Stimulated activated CD4-positive, alpha-beta T cell treated with anti-CD3 and anti-CD28 coated beads, Interleukin-4, amount 100 ng/mL, for 4 hours (primary cell): ENCODE measurements at places on chromosomes 7 and 10.

- DNase-seq: no peak
These were observed 30.8 kb upstream of the STK17A start for GRCh38 chr7:43552122-43552521.

DNA sequence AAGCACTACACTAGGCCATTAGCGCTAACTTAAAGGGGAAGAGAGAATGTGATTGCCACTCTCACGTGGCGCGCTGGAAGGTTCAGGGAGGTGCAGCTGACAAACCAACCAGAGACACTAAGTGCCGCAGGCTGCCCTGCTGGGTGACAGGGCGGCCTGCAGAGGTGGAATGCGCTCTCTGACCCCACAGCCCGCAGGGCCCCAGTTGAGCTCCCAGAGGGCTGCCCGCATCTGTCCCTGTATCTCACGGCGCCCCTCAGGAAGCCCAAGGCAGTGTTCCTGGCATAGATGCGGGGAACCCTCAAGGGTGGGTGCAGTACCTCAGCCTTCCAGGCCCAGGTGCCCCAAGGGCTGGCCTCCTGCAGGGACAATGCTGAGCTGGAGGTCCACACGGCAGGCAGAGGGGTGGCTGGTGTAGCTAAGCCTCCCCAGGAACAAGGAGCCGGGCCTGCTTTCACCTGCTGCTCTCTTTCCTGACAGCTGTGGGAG, 66.6 kb downstream of the CALML3 start:
- no peak for DNase-seq

GRCh38 chr7:53812135-53812534, 730.0 kb upstream of the VSTM2A start:
- DNase-seq: no peak

DNA sequence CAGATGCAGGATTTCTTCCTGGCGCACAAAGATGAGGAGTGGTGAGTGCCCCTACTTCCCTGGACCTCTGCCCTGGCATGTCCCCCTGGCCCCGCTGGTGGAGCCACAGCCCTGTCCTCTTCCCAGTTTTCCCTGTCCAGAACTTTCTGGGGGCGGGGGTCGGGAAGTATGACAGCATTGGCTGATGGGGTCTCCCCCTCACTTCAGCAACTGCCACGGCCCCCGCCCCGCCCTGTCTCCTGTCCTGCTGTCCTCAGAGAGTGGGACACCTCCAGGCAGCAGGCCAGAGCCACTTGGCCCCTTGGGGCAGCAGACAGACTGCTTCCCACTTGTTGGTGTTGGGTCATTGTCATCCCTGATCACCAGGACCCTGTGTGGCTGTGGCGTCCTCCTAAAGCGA, 7.3 kb downstream of the SRRT start:
- DNase-seq: no peak

- DNase-seq: peak; percentile 89
These were observed 237.2 kb upstream of the KAT6B start for GRCh38 chr10:74589226-74589673.

DNA sequence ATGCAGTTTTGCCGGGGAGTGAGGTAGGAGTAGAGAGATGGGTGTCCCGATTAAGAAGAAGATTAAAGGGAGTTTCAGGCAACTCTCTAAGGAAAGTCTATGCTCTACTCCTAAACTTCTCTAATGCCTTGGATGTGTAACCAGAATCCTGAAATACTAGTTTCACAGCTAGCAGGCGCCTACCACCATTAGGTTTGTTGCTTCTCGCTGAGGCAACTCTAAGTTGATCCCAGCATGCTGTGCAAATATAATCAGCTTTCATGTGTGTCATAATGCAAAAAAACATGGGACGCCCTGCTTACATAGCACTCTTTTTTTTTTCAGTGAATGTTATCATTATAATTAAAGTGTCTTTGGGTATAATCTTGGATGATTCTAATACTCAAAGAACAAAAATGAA, 50.4 kb upstream of the FAM3C start:
- DNase-seq: no peak

DNA sequence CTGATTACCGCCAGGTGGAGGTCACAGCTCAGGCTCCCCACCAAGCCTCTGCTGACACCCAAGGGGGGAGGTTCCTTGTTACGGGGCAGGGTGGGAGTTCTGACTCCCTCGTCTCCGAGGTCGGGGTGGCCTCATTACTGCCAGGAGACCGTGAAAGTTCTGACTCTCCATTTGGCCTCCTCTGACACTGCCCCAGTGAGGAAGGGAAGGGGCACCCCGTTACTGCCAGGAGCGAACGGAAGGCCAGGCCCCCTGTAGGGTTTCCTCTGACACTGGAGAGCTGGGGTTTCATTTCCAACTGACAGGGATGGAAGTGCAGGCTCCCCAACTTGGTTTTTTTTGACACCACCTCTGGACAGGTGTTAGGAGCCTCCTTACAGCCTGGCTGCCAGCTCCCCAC, 138.1 kb upstream of the EEPD1 start:
- DNase-seq: no peak

DNA sequence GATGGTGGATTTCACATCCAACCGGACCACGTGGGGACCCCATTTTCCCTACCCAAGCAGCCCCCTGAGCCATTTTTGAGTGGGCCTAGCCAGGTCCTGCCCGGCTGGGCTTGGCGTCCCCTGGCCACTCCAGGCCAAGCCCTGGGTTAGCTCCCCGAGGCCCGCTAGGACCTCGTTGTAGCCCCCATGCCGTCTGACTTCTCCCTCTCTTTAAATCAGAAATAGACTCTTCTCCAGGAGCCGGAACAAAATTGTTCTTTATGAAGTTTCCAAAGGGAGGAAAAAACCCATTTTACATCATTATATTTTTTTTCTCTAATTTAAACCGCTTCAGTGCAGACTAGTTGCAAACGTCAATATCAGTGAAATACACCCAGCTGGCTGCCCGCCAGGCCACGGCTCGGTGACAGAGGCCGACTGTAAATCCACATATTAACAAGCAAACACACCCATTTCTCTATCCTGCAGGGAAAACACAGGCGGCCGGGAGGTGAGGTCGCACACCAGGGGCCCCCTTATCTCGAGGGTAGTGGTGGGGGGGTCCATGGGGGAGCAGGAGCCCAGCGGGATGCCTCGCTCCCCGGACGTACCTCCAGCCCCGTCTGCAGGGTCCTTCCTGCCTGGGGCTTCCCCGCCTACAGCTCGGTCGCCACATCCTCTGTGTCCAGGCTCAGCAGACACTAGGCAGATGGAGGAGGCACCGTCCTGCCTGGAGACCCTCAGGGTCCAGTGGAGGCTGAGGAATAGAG, 72.7 kb downstream of the ELFN1 start:
- no peak for DNase-seq

- DNase-seq: no peak
These were observed 26.5 kb downstream of the CTBP2 start for GRCh38 chr10:125133696-125134482.

GRCh38 chr7:35370687-35371086, 116.8 kb upstream of the TBX20 start:
- no peak for DNase-seq

GRCh38 chr10:77325233-77325537, 312.4 kb downstream of the KCNMA1 start:
- no peak for DNase-seq

DNA sequence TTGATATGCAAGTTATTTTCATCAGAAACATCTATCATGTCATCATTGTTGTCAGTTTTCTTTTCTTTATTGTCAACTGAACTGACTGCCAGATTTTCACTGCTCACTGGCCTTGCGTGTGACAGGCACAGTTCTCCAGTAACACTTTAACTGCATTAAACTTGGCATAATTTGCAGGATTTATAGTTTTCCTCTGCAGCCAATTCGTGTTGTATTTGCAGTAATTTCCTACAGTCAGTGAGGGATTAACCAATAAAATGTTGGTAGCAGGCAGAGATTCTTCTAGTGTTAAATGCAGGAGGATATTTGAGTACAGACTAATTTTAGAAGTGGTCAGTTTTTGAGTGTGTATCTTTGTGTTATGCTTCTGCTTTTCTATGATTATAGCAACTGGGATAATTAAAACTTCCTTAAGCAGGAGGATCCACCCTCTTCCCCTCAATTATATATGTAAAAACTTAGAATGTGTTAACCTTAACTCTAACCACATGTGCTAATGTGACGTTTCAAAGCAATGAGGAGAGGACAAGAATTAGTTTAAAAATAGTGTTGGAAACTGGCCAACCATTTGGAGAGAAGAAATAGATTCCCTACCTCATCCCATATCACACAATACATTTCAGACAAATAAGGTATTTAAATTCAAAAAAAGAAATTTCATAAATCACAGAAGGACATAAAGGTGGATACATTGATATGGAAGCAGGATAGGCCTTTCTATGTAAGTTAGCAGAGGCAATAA, 365.5 kb upstream of the BMPER start:
- no peak for DNase-seq

DNA sequence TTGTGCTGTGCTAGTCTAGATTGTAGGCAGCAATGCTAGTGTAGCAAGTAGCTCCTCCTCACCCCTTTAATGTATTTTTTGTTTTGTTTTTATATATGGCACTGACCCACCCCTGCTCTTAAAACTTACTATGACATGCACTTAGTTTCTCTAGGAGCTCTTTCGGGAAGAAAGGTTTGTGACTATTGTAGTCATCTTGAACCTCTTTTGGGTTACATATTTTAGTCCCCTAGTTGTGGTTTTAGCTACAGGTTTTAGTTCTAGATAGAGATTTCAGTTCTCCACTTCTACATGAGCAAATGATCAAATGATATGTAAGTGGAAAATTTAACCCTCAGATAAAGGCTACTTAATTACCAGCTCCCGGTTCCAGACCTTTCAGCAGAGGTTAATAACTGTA, 14.9 kb downstream of the MINPP1 start:
- DNase-seq: no peak

GRCh38 chr7:139942636-139943035, 113.6 kb downstream of the TBXAS1 start:
- no peak for DNase-seq

- DNase-seq: no peak
These were observed 67.9 kb downstream of the SGCE start for GRCh38 chr7:94588075-94588474.

DNA sequence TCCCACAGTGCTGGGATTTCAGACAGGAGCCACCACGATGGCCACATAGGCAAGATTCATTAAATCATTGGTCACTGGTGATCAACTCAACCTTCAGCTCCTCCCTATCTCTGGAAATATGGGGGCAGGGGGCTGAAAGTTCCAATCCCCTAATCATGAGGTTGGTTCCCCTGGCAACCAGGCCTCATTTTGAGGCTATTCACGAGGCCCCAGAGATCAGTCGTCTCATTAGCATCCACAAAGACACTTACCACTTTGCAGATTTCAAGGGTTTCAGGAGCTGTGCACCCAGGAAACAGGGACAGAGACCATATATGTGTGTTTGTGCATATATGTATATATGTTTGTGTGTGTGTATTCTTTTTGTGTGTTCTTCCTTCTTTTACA, 7.7 kb upstream of the GUSB start:
- DNase-seq: no peak

GRCh38 chr10:14184841-14185315, 145.8 kb downstream of the FRMD4A start:
- peak; percentile 18 for DNase-seq

GRCh38 chr7:91942312-91942711, 1.6 kb downstream of the AKAP9 start:
- no peak for DNase-seq

- no peak for DNase-seq
These were observed 94.5 kb downstream of the ITGA8 start for GRCh38 chr10:15625261-15625660.

DNA sequence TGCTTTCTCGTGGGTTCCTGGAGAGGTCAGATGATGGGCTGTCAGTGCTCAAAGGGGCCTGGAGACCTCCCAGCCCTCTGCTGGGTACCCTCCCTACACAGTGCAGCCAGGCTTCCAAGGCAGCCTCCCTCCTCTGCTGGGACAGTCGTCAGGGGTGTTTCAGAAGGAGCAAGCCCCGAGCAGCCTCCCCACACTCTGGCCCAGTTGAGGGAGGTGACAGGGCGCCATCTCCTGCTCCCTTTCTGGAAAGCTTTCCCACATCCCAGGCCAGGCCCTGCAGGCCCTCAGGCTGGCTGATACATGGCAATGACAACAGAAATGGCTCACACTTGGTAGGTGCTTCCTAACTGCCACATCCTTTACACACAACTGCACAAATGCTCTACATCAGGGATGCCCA, 32.1 kb downstream of the KCNMA1 start:
- no peak for DNase-seq

DNA sequence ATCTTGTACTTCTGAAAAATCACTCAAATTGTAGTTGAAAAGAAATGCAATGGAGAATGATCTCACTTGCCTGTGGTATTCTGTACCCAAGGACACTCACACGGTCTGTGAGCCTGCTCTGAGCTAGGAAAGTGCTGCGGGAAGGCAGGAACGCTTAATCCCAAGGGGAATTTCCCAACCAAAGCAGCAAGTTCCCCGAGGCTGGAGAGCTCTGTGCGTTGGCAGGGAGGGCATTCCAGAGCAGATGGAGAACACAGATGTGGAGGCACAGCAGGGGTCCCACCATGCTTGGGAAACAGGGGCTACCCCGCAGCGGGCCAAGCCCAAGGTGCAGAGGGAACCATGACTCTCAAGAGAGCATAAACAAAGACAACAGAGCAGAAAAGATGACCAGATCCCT, 13.6 kb downstream of the SVIL start:
- no peak for DNase-seq

- no peak for DNase-seq
These were observed 110.8 kb upstream of the PTN start for GRCh38 chr7:137454246-137454724.

GRCh38 chr10:120684226-120684625, 166.9 kb upstream of the WDR11 start:
- DNase-seq: no peak

DNA sequence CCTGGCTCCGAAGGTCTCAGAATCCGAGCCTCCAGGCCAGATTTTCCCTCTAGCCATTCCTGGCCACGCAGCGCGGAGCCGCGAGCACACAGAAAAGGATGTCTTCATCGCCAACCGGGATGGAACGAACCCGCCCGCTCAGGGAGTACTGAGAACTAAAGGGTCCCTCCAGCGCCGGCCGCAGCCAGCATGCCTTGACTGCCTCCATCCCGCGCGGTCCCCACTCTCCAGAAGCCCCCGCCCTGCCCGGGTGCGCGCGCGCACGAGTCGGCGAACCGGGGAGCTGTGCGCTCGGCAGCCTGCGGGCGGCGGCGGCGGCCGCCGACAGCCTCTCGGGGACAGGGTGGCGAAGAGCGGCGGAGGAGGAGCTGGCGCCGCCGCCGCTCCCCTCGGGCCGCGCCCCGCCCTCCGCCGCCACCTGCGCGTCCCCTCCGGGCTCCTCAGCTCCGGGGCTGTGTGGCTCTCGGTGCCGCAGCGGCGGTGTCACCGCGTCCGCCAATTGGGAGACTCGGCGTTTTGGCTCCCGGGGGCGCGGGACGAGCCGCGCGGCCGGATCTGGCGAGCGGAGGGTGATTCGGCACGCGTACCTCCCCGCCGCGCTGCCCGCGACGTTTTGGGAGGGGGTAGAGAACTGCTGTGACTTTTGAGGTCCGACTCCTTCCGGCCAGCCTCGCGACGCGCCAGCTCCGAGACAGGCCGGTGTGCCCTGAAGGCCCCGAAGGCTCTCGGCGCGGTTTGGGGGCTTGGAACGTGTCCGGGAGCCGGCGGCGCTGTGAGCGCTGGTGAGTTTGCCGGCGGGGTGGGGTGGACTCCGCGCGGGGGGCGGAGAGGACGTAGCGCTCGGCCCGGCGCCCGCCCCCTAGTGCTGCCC, 453 bp upstream of the GALNT17 start:
- no peak for DNase-seq
